ENCODE measurements at places on chromosomes 12 and 14.

DNA sequence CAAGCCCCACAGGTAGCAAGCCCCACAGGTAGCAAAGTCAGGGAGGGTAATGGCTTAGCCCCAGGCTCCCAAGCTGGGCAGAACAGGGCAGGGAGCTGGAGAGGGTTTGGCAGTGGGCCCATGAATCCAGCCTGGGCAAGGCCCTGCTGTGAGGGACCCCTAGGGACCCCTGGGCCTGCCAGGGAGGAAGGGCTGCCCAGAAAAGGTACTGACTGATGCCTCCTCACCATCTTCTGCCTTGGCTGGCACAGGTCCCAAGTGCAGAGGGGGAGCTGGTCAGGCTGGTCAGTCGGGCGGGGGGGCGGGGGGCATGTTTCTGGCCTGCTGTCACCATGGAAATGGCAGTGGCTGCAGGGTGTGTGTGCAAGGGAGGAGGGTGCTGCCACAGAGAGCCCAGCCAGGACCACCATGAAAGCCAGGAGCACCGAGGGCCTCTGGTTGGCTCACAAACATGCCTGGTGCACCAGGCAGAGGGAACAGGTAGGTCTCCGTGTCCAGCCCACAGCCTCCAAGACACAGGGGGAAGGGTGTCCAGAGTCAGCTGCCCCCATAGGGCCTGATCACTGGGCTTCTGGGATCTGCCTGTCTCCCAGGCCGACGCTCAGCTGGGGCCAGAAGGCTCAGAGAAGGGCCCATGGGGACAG, 1.5 kb upstream of the CRIP2 start:
- DNase-seq, result no peak

GRCh38 chr14:103519837-103520212, 2.8 kb downstream of the CKB start:
- no peak for DNase-seq

DNA sequence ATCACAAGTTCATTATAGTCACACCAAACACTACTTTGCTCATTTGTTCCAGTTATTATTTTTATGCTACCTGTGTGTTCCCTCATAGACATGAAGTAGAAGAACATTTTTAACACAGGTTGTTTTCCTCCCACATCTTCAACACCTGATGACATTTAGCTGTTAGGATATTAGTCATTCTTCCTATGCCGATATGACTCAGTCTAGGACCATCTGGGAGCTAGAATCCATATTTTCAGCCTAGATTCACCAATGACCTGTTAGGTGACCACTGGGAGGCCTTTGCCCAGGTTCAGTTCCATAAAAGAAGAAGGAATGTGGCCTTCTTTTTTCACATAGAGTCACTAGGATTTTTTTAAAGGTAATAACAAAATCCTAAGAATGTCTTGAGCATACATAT, 222.8 kb downstream of the C12orf42 start:
- DNase-seq, result no peak

- DNase-seq, result no peak
Observed at GRCh38 chr14:22305607-22306006, 283.4 kb downstream of the DAD1 start.

DNA sequence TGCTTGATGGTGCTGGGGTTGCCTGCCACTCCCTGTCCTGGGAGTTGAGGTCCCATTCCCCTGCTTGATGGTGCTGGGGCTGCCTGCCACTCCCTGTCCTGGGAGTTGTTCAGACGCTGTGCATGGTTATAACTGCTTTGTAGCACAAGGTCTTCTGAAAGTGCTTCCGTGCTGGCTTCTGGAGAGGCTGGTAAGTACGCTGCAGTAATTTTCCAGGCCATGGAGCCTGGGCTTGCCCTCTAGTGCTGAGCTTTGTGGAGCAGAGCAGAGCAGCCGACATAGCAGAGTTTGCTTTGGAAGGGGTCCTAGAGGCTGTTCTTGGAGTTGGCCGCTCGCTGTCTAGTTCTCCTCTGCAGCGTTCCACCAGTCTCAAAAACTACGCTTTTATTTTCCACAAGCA, 6.3 kb downstream of the B4GALNT3 start:
- no peak for DNase-seq

DNA sequence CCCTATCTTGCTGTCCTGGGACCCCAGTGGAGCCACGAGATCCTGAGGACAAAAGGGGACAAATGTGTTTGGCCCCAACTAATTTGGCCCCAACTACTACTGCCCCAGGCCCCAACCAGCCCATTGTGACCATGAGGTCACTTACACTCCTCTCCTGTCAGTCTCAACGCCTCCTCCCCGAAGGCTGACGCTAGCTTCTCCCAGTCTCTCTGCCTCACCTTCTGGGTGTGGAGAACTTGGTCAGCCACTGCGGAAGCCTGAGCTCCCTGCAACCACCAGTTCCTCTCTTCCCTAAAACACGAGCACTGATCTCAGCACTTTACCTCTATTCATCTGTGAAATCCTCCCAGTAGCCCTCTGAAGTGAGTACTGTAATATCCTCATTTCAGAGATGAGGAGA, 13.3 kb downstream of the FAM181A start:
- no peak for DNase-seq

DNA sequence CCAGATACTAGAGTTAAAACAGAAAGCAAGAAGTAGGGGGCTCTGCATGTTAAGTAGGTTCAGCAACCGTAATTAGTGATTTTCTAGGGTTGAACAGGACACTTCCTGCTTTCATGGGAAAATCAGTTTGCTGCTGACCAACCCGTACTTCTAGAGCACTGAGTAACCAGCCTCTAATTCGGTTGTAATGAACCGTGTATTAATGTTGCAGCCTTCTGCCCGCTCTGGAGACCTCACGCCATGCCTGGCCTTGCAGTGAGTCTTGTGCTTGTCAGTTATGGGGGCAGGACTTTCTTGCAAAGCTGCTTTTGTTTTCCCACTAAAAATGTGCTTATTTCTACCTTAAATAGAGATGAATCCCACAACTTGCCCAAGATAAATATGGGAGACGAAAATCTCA, 89.6 kb downstream of the TMEM132C start:
- DNase-seq, result no peak

DNA sequence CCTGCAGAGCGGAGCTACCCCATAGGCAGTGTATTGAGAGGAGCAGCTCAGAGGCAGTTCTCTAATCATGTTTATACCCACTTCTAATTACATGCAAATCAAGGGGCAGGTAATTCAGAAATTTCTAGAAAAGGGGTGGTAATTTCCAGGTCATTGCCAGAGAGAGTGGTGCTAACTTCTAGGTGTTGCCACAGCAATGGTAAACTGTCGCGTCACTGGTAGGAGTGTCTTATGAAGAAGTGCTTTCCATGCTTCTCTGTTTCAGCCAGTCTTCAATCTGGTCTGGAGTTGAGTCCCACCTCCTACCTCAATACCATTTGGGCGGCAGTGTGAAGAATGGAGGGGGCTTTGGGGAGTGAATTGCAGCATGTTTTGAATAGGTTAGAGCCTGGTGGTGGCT, 8.5 kb upstream of the AMN1 start:
- no peak for DNase-seq

DNA sequence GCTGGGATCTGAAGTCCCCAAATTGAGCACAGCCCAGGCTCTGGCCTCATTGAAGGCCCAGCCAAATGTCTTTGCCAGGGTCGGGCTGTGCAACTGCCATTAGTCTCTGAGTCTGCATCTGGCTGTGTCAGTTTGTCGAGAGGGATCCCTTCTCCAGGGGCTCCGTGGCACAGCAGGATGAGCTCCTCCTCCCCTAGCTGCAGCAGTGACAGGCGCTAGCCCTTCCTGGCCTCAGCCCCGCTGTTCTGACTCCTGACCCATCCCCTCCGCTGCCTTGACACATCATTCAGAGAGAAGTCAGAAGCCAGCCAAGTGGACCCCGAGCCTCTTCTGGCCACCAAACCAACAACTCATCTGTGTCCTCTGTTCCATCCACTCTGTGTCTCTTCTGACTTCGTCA, 188.3 kb downstream of the CALM1 start:
- DNase-seq, result no peak

DNA sequence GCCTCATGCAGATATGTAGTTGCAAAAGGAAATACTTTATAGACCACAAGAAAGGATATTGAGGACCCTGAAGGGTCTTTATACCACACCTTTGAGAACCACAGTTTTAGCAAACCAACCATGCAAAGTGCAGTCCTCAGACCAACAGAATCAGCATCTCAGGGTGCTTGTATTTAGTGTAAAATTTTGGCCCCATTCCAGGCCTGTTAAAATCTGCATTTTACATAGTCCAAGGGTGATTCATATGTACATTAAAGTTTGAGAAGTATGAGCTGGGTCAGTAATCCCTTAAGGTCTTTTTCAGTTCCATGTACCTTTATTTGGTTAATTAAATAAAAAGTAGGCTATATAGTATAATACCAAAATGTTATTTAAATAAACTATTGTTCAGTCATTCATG, 91.2 kb downstream of the WNK1 start:
- peak; percentile 17 for DNase-seq

GRCh38 chr14:99388286-99388685, 92.4 kb downstream of the SETD3 start:
- no peak for DNase-seq

DNA sequence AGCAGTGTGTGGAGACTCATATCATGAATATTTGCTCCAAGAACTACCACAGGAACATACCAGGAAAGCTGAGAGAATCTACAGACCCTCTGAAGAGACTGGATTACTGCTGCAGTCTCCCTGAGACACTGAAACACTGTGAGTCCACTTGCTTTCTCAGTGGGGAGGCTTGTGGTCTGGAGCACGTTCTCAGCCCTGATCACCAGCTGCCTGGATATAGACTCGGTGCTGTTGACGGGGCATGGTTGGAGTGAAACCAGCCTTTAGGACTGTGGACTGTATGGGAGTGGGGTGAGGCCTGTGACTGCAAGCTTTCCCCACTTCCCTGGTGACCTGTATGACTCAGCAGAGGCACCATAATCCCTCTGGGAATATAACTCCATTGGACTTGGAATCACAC, 525.8 kb upstream of the FBXO33 start:
- DNase-seq, result no peak

DNA sequence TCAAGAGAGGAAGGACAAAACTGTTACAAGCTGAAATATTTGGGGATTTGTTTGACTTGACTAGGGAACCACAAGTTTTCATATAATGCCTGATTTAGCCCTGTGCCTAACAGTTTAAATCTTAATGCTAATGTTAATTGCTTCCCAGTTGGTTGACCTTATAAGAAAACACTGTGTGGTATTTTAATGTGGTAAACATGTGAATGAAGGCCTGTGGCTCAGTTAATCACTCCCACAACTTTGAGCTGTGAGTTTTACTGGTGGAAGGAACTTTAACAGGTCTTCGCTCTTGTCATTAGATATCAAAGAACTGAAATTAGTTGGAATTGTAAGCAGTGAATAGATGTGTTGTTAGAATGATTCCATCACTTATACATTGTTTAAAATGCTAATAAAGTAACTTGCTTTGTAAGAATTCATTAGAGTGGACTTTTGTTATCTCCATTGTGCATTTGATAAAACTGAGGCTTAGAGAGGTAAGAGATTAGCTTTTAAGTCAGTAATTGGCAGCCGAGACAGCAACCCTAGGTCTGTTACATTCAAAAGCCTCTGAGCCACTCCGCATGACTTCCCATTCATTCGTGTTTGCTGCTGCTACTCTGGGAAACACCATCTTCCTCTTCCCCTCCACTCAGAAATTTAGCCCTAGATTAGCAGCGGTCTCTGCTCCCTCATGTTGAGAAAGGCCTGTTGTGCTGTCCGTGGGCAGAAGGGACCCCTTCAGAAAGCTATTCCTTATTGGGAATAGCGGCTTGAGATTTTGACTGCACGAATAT, 1.0 kb upstream of the TBK1 start:
- no peak for DNase-seq

- no peak for DNase-seq
Observed at GRCh38 chr14:105632010-105632409, 105.6 kb downstream of the TMEM121 start.

- DNase-seq, result no peak
Observed at GRCh38 chr14:82854131-82854530, 1320.5 kb upstream of the SEL1L start.

DNA sequence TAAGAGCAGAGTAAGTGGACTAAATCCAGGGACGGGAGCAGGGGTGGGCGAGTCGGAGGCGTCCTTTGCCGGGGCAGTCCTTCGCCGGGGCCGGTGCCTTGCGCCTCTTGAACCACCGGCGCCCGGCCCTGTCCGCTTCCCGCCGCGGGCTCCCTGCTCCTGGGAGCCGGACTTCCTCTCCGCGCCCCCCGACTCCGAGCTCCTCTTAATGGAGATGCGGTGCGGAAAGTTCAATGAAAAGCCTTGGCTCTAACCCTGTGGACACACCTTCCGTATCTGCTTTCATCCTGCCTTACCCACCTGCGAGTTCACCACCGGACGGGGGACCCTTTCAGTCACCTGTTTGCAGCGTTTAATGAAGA, 412 bp downstream of the FGFR1OP2 start:
- DNase-seq, result no peak

GRCh38 chr12:65125975-65126374, 4.9 kb upstream of the WIF1 start:
- no peak for DNase-seq

DNA sequence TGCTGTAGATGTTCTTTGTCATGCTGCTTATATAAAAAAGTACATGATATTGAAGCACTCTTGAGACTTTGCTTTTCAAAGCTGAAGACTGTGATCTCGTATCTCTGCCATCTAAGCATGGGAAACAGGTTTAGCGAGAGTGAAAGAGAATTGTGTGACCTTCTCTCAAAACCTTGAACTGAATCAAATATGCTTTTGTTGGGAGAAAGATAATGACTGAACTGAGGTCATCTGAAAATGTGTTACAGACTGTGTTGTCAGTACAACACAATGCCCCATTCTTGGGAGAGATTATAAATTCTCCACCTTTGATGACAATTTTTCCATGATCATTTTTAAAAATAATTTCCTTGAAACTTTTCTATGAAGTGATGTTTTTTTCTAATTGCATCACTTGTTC, 272.1 kb upstream of the SEL1L start:
- DNase-seq, result no peak

DNA sequence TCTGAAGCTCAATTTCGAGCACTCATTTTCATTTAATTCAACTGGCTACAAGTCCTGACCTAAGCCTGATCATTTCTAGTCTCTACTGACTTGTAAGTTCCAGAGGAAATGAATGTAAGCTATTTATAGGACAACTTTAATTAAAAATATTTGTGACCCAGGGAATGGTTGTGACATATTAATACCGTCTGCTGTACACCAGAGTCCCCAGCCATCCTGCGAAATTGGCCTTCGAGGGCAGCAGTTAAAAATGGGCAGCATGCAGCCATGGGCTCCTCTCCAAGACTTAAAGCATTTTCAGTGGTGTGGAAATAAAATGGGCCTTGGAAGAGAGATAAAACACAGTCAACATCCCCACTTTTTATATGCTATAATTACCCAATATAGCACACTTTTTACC, 30.7 kb upstream of the OVCH1 start:
- no peak for DNase-seq

DNA sequence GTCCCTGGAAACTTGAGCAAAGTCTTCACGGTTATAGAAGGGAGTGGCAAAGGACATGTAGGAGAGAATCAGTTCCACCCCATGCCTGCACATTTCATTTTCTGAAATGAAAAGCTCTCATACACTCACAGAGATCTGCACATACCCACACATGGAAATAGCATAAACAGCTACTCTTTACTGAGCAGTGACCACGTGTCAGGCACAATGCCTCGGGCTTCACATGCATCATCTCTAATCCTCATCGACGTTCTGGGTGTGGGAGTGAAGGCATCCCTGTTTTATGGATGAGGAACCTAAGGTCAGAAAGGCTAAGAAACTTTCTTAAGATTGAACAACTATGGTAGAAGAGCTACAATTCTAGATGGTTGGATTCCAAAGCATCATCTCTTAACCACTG, 198.8 kb downstream of the DAD1 start:
- DNase-seq, result no peak

GRCh38 chr14:73612339-73613045, at the start of gene ACOT6:
Gene ACOT6 (plus strand): TSS chr14:73612517. CDS start chr14:73612572, 55 bp downstream.
- DNase-seq, result peak; percentile 21
